ENCODE measurements at places on chromosomes 11 and 22.
A peak's percentile ranks its signal among the peaks of the same experiment; 100 is the strongest.

GRCh38 chr11:104916442-104916841 lies 18.2 kb upstream of the CASP12 start:
- no peak for DNase-seq

GRCh38 chr11:90476442-90477007 lies 253.7 kb upstream of the CHORDC1 start:
- DNase-seq = peak; percentile 17

GRCh38 chr11:95937358-95937757 lies 13.5 kb upstream of the MTMR2 start:
- no peak for DNase-seq

- no peak for DNase-seq
These were observed 809.1 kb downstream of the DLG2 start for GRCh38 chr11:84817998-84818397.

- no peak for DNase-seq
These were observed 133.1 kb downstream of the MICAL2 start for GRCh38 chr11:12243486-12243885.

- DNase-seq = no peak
These were observed 16.7 kb downstream of the RIBC2 start for GRCh38 chr22:45429981-45430775.

DNA sequence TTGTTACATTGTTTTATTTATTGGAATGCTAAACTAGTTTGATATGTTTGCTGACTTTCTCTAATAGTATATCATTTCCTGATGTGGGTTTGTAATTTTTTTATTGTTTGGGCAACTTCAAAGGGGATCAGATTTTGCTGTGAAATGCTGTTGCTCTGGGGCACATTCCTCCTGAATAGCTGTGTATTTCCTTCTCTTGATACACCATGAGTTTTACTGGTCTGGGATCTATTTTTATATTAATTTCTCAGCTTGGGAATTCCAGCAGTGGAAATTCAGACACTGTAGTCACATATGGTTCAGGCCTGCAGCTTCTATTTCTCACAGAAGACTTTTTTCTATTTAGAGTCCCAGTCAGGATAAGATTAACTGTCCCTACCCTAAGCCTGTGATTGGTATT lies 58.9 kb downstream of the RPUSD4 start:
- no peak for DNase-seq

Data from activated CD4-positive, alpha-beta T cell treated with anti-CD3 and anti-CD28 coated beads, Interleukin-2, amount 50 U/mL, for 48 hours (primary cell).